ENCODE measurements at places on chromosomes 1 and 21. TPM values are rescaled to one million over a fixed set of nuclear protein-coding genes. Genes with fewer than 3 reads are reported as not detected.

DNA sequence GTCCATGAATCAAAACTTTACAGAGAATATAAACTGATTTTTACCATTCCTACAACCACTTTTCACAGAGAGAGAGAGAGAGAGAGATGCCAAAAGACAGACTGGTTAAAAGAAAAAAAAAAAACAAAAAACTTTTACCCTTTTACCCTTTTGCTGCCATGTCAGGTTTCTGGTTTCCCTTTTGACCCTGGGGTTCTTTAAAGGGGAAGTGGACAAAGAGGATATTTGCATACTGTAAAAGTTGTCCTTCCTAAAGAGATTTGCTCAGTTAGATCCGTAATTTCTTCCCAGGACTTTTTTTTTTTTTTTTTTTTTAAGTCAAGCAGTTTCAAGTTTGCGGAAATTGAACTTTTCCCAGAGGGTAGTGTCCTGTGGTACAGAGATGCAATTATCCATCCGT lies 287.8 kb upstream of the RGS18 start:
- DNase-seq, result no peak

GRCh38 chr1:110542725-110543124 lies 23.8 kb upstream of the KCNA10 start:
- no peak for DNase-seq

DNA sequence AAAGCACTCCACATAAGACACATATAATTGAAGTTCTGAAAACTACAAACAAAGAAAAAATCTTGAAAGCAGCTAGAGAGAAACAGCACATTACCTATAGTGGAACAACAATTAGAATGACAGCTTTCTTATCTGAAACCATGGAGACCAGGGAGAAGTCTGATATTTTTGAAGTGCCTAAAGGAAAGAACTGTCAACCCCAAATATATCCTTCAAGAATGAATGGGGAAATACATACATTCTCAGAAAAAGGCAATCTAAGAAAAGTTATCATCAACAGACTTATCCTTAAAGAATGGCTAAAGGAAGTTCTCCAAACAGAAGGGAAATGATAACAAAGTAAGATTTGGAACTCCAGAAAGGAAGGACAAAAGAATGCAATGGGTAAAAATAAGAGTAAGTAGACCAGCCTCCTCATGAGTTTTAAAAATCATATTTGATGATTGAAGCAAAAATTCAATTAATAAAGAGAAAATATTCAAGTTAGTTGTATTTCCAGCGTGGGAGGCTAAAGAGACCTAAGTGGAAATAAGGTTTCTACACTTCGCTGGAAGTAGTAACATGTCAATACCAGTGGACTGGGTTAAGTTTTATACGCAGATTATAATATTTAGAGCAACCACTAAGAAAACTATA lies 170.8 kb upstream of the SAMSN1 start:
- no peak for DNase-seq

GRCh38 chr21:46598581-46599572 lies 6.0 kb downstream of the S100B start:
- no peak for DNase-seq

DNA sequence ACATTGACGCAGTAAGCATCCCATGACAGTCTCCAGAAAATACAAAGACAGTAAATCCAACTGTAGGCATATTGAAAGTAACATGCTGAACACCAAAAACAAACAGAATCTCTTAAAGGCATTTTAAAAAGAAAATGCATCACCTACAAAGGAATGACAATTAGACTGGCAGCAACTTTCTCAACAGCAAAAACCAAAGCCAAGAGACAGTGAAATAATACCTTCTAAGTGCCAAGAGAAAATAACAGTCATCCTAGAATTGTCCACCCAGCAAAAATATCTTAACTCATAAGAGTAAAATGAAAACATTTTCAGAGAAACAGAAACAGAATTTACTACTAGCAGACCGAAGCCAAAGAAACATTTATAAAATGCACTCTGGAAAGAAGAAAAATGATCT lies 20.0 kb downstream of the CCDC185 start:
- no peak for DNase-seq

GRCh38 chr1:6028042-6028850 lies 17.4 kb upstream of the KCNAB2 start:
- DNase-seq, result no peak

DNA sequence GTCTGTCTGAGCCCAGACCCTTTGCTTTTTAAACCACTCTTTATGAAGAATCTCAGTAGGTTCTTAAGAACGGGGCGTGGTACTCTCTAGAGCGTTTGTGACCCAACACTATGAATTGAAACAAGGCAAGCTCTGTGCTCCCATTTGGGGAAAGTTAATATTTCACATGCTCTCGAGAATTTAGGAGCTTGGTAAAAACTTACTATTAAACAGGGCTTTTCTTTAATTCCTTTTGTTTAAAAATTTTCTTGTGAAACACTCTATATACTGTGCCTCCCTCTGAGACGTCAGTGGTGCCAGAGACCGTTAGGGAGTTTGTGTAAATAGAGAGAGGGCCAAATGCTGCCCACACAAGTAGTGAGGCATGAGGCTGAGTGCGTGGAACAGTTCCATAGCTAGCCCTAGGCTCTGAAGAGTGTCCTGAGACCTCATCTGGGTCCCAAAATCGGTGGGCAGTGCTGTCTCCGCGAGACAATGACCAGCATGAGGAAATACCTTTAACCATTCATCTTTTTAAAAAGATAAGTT lies 144.7 kb downstream of the ROR1 start:
- no peak for DNase-seq

- no peak for DNase-seq
Observed at GRCh38 chr1:171140401-171140800, 44.7 kb upstream of the FMO2 start.

DNA sequence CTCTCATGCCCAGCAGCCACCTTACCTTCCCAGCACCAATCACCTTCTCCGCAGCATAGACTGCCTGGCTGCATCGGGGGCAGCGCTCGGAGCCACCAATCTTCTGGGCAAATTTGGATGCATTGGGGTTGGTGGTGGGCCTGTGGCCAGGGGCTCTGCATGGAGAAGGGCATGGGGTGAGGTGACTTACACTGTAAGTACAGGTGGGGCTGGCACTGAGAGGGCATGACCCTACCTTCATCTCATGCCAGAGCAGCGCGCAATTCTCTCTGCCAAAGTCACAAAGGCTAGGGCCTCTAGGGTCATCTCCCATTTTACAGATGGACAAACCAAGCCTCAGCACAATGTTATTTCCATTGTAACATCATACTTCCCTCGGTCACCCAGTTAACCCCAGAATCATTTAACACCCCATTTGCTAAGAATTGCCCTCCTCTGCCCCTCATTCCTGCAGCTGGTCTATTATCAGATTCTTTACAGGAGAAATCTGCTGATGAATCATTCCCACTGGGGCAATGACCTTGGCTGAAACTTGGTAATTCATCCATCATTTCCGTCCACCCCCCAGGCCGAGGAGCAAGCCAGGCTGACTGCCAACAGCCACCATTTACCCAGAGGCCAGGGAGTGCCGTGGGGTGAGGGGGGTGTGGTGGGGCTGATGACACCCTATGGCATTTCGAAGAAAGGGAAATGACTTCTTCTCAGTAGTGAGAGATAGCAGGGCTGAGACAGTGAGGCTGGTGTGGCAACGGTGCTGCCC lies 17.9 kb downstream of the CSRP1 start:
- DNase-seq, result no peak

- no peak for DNase-seq
Observed at GRCh38 chr21:46347203-46347550, 23.2 kb downstream of the PCNT start.

DNA sequence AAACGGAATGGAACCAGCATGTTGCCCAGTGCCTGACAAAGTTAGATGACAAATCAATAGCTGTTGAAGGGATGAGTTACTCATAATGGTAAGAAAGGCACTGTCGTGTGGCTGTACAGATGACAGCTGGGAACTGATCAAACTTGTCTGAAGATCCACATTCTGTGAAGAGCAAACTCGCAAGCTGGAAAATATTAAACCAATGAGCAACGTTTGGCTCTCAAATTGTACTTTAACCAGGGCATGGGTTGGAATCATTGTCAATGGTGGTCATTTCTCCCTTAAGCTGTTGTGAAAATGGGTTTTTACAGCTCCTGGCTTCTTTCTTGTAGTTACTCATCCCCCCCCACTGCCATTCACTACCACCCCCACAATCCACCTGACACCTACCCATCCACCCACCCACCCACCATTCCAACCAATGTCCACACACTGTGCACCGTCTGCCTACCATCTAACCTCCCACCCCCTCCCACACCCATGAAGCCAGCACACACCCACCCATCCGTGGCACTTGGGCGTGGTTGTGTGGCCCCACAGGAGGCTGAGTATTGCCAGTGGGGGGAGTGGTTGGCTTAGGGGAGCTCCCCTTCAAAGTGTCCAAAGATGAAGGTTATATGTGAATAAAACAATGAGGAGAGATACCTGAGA lies 46.7 kb downstream of the CLDN14 start:
- DNase-seq, result peak; percentile 18

GRCh38 chr1:219292999-219293398 lies 119.3 kb downstream of the LYPLAL1 start:
- DNase-seq, result no peak

ST6GALNAC3 gene
- 1.6 TPM for total RNA-seq

RAD54L gene
- 9.9 TPM for total RNA-seq

AMY1B gene
- not detected for total RNA-seq

UBXN10 gene
- total RNA-seq, result not detected

OR6N1 gene
- not detected for total RNA-seq

Measured in chondrocyte (in vitro differentiated cells).